Stimulated activated CD8-positive, alpha-beta memory T cell treated with anti-CD3 and anti-CD28 coated beads, Interleukin-7, amount 100 ng/mL, for 1 hour (primary cell): ENCODE measurements at places on chromosomes 6 and 20.

DNA sequence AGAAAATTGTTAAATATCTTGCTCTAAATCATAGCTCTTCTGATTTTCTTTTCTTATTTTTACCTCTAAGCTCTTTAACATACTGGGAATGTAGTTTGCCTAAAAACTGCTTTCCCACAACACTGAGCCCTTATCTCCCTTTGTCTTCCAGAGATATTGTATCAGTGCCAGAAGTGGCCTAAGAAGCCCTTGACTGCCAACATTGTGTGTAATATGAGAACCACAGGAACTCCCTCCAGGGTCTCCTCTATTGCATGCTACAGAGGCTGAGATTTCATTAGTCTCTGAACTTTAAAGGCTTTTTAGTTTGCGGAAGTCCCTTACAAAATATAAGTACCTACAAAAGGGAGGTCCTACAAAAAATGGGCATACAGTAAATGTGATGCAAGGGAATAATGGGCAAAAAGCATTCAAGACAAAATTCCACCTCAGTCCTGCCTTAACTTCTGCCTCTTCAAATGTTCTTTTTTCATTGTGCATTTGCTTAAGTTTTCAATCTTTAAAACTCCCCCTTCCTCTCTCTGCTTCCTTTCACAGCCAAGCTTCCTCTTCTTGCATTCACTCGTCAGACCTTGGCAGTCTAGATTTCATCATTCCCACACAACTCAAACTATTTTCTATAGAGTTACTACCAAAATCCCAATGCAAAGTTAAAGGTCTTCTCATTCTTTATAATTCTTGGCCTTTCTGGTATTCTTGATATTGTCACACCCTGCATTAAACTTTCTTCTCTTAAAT, 76.5 kb downstream of the ADGRG6 start:
- no peak for DNase-seq

- DNase-seq: no peak
These were observed 74.6 kb downstream of the ATG5 start for GRCh38 chr6:106250953-106251352.

- DNase-seq: no peak
These were observed 35.7 kb downstream of the IGF2R start for GRCh38 chr6:160004419-160005175.

- DNase-seq: no peak
These were observed 64.4 kb downstream of the GTF2H5 start for GRCh38 chr6:158232316-158233213.

GRCh38 chr20:23003881-23004460, 31.1 kb upstream of the SSTR4 start:
- no peak for DNase-seq

- no peak for DNase-seq
These were observed 108.2 kb upstream of the GMDS start for GRCh38 chr6:2353412-2354137.

DNA sequence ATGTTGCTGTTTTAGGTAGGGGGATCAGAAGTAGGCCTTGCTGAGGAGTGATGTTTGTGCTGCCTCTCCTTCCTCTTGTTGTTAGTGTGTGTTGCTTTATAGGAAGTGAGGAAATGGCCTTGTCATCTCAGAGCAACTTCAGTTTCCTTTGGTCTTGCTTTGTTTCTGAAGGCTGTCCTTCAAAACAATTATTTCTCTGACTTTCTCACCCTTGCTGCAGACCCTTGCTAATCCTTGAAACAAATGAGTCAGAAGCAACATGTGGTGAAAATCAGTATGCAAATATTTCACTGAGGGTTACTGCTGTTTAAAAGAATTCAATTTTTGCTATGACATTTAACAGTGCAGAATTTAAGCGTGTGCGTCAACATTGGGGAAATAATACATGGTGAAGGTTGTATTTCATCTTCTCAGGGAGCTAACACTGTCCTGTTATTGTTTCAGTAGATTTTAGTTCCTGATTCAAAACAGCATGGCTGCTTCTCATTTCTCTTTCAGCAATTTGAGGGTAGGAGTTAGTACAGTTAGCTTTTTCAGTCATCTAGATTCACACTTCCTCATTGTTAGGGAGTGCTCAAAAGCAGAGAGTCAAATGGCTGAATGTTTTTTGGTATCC, 13.8 kb downstream of the RNF144B start:
- no peak for DNase-seq

DNA sequence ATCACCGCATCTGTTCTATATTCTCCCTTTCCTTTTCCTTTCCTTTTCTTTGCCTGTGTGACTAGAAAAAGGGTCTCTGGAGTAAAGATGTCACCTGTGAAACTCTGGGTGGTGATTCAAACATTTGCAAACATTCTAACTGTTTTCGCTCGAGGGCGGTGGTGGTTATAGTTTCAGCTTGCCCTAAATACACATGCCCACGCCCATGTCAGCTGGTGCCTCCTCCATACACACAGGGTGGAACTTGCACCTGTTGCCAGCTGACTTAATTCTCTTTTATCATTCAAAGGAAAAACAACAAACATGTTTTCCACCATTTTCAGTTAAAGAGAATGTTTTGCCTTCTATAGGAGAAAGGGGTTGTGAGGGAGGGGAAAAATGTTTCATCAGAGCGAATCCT, 381.9 kb upstream of the ARID1B start:
- DNase-seq: no peak

DNA sequence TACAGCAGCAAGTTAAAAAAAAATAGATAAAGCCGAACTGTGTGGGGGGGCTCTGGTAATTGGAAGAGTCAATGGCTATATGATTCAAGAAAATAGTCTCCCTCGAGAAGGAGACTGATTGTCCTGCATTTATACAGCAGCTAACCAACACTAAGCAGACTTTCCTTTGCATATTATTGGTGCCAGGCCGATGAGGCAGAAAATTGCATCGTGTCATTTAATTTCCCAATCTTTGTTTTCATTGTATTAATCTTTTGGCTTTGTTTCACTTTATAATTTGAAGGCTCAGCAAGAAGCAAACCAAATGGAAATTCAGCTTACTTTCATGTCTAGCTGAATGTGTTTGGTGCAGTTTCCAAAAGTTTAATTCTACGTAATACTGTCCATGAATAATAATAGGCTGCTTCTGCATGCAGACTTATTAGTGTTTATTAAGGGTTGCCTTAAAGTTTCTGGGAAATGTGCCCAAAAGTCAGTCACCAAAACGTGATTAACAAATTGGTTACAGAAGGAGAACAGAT, 258.5 kb downstream of the HACE1 start:
- DNase-seq: no peak

DNA sequence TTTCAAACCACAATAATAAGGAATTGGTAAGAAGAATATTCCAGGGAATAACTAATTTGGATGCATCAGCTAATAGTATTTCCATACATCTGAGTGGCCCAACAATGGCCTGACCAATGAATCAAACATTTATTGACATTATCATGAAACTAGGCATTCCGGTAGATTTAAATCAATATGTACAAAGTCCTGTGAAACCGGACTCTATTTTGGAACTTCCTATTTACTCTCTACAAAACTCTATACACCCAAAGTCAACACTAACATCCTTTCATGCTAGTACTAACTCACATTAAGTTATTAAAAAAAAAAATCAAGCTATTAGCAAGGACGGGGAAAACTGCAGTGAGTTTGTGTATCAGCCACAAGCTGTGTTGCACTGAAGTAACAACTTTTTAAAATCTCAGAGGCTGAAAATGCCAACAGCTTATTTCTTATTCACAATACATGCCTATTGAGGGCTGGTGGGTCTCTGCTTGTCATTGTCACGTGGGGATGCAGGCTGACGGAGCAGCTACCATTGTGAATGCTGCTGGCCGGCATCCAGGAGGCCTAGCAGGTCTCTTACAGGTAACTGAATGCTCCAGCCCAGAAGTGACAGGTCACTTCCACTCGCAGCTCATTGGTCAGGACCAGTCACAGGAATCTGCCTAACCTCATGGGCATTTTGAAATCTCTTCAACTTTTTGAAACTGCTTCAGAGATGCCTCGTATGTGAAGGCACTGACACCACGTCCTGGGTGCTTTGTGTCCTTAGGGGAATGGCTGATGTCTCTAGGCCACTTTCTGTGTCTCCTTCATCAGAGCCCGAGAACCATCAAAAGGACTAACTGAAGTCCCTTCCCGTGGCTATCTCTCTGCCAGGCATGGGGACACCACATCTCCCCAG, 76.3 kb downstream of the SLC22A23 start:
- DNase-seq: no peak

DNA sequence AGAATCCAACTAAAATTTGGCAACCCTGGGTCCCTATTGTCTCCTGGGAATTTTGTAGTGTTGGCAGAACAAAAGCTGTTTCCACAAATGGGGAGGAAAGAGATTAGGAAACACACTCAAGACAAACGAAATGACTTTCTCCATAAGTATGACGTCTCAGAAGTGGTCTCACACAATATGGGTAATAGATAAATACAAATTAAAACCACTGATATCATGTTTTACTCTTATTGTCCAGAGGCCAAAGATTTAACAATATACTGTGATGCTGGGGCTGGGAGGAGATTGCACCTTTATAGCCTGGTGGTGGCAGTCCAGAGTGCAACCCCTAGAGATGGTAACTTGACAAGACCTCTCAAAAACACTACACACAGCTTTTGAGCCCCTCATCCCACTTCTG, 18.6 kb downstream of the FKBP1A start:
- no peak for DNase-seq

DNA sequence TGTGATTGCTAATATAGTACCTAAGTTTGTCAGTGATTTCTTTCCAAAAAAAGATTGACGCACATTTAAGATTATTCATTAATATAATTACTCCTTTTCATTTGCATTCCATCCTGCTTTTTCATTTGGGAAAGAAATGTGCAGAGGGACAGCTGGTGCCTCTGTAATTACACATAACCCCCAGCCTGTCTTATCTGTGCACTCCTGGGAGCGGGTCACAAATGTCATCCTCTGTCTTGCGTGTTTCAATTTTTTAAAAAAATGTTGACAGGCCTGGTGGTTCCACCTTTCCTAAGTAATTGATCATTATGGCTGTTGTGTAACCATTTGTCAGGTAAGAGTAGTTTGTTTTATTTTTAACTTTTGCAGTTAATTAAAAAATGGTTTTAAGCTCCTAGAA, 92.7 kb downstream of the SLX4IP start:
- DNase-seq: no peak

GRCh38 chr6:168865-169455, 123.3 kb upstream of the DUSP22 start:
- no peak for DNase-seq

GRCh38 chr20:40893610-40894236, 134.9 kb upstream of the TOP1 start:
- no peak for DNase-seq

DNA sequence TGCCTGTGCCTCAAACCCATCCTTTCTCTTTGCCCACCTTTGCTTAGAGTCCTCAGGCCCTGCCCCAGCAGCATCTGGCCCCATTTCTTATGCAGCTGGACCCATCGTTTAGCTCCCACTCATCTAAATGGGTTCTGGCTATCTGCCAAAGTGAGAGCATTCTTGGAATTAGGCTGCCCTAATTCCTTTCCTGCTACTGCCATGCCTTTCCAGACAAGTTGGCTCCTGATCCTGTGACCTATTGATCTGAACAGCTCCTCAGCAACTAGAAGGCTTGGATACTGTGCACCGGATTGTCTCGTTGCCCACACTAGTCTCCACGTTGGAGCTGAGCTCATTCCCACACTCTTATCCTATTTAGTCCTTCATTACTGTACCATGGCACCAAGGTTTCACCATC, 22.9 kb downstream of the DZANK1 start:
- no peak for DNase-seq

- no peak for DNase-seq
These were observed 32.7 kb downstream of the SLX4IP start for GRCh38 chr20:10467681-10468339.

DNA sequence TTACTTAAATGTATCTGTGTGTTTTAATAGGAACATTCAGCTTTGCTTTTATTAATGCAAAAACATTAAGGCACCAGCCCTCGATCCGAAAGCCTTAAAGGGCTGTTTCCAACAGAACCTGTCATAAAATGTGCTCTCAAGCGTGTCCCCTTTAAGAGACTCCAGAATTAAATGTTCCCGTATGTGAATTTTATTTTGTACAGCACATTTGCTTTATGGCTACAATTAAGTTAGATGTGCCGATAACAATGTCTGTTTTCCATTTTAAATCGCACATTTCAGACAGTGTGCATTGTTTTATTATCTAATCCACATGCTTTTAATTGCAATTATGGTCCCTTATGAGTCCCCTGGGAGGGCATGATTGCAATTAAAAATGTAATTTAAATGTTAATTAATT, 198.9 kb downstream of the TSHZ2 start:
- no peak for DNase-seq

DNA sequence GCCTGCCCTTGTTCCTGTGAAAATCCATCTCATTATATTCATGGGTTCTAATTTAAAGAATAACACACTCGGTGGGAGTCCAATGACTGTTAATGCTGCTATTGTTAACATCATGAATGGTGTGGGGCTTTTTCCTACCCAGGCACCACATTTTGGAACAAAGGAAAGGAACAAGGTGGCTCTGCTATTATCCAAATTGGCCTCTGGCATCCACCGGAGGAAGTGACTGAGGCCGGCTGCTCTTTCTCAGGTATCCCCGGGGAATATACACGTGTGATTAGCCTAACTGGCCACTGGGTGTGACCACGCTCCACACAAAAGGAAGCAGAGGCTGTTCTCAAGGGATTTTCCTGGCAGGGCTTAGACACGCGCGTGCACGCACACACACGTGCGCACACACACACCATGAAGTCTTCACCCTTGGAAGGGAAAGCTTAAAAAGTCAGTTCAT, 601.2 kb upstream of the ARID1B start:
- no peak for DNase-seq
